ENCODE measurements at places on chromosomes 2 and 18.

DNA sequence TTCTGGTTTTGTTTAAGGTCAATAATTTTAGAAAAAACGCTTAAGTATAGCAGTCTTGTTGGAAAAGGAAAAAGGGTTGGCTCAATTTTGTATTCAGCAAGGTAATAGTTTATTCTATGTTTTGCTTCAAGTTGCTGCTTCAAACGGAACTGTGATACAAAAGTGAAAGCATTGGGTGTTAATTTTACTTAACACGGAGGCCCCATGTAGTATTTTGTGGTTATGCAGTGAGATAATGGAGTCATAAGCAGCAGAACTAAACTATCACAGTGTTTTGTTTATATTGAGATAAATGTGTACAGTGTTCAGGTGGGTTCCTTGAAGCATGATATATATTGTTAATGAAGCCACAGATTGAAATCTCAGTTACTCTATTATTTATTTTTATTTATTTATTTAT, 67.0 kb upstream of the LYPD6B start:
- DNase-seq, result no peak

- no peak for DNase-seq
These were observed 151.5 kb upstream of the COPS8 start for GRCh38 chr2:236934166-236934565.

- no peak for DNase-seq
These were observed 83.8 kb downstream of the EPHA4 start for GRCh38 chr2:221488136-221488807.

DNA sequence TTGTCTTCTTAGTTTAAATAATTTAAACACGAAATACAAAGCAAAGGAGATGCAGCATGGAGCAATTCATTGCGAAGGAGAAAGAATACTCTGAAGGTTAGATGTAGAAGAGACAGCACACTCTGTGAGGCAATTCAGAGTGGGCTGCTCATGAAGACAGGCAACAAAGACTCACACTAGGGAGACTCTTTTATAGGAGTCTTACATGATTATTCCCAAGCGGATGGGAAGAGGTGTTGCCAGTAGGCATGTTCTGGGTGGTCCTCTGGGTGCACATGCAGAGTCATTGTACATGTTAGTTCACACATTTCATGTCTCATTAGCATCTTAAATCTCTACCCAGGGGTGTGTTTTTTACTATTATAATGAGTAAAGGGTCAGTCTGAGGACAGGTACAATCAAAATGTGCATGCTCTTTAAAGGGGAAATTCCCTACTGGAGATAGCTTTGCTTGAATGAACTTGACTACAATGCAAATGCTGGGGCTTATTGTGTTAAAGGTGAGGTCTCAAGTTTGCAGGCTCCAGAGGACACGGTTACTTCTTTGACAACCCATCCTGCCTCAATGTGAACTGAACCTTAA, 275.5 kb downstream of the CDH19 start:
- DNase-seq, result no peak

- DNase-seq, result no peak
These were observed 27.1 kb downstream of the ST3GAL5 start for GRCh38 chr2:85861650-85862049.

All from iris pigment epithelial cell (primary cell).